A172 (cell line): ENCODE measurements at places on chromosomes 7 and 10. TPM values are rescaled to one million over a fixed set of nuclear protein-coding genes. Genes with fewer than 3 reads are reported as not detected.
A peak's percentile ranks its signal among the peaks of the same experiment; 100 is the strongest.

- DNase-seq, result no peak
Observed at GRCh38 chr10:917416-917720, 14.1 kb downstream of the LARP4B start.

- peak; percentile 60 for DNase-seq
Observed at GRCh38 chr7:43439631-43440401, 143.1 kb upstream of the STK17A start.

Gene SNX10
- total RNA-seq, result 23.2 and 28.9 TPM in 2 replicates

Gene PPP1R17
- not detected in 2 replicates for total RNA-seq

DNA sequence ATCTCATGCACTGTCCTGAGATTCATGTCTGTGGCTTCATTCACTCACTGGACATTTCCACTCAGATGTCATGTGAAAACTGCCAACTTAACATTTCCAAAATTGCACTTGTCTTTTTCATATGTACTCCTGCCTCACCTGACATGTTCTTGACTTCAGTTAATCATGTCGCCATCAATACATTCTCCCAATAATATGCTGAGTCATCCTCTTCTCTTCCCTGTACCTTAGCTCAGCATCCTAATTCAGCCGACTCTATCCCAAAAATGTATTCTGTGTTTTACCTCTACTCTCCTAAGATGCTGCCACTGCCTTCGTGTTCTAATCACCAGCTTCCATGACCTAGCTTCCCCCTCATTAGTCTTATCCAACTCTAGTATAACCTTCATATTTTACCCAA is 93.9 kb upstream of the GNAI1 start:
- DNase-seq, result no peak

- no peak for DNase-seq
Observed at GRCh38 chr7:130985361-130985760, 251.4 kb upstream of the KLF14 start.

- DNase-seq, result no peak
Observed at GRCh38 chr7:54846273-54846672, 87.3 kb upstream of the SEC61G start.
